CD4-positive, alpha-beta T cell treated with Interleukin-1 beta for 1 hour (primary cell): ENCODE measurements at places on chromosomes 2 and 18.

DNA sequence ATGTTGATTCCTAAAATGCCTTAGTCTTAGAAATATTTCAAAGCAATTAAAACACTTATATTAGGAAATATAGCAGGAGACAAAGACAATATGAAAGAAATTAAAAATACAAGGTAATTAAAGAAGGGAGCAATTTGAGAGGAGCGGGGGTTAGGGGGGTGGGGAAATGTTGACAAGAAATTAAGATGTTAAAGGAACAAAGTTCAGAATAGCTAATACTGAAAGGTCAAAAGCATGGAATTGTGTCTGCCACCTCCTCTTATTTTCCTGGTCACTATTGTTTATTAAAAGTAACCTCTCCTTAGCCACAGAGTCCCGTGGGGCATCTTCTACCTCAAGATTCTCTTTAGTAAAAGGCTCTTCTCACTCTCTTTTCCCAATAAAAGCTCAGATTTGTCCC is 244.1 kb downstream of the MREG start:
- no peak for DNase-seq

GRCh38 chr2:2183176-2183575 is 147.9 kb downstream of the MYT1L start:
- no peak for DNase-seq

GRCh38 chr18:63342206-63342605 is 22.6 kb upstream of the BCL2 start:
- no peak for DNase-seq

DNA sequence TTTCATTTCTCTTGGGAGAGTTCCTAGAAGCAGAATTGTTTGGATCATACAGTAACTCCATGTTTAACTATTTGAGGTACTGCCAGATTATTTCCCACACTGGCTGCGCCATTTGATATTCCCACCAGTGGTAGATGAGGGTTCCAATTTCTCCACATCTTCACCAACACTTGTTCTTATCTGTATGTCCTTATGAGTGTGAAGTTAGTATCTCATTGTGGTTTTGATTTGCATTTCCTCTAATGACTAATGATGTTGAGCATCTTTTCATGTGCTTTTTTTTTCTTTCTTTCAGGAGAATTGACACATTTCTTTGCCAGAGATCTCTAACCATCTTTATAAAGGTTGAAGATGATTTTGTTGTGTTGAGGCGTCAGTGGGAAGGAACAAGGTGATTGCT is 4.1 kb upstream of the MGAT5 start:
- DNase-seq = no peak
